Suprapubic skin (tissue), 4 donors: ENCODE measurements at places on chromosomes 13 and 19.
A peak's percentile ranks its signal among the peaks of the same experiment; 100 is the strongest.

DNA sequence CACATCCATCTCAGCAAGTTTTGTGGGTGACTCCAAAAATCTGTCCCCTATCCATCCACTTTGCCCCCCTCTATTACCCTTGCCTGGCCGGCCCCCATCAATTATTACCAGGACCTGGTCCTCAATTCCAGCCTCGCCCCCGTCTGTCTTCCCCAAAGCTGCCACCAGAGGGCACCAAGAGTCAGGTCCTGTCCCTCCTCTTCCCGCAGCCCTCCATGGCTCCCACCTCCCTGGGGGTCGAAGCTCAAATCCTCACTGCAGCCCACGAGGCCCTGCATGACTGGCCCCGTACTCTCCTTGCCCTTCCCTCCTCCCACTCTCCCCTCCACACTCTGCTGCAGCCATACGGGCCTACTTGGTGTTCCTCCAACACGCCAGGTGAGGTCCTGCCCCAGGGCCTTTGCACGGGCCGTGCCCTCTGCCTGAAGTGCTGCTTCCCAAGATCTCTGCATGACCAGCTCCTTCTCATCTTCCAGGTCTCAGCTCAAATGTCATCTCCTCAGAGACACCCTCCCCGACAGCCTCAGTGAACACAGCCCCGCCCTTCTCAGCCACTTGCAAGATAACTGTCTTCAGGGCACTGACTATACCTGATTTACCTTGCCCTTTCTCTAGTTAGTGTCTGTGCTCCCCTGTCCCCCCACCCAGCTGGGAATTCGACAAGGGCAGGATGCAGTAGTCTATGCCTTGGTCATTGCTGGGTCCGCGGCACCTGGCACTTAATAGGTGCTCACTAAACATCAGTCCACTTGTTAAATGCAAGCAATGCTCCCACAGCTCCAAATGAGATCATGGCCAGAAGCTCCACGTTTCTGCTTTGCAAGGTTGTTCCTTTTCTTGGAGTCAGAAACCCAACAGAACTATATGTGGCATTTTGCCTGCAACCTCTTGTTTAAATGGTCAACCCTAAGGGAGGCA is 16.8 kb upstream of the SEMA6B start:
- no peak for DNase-seq

DNA sequence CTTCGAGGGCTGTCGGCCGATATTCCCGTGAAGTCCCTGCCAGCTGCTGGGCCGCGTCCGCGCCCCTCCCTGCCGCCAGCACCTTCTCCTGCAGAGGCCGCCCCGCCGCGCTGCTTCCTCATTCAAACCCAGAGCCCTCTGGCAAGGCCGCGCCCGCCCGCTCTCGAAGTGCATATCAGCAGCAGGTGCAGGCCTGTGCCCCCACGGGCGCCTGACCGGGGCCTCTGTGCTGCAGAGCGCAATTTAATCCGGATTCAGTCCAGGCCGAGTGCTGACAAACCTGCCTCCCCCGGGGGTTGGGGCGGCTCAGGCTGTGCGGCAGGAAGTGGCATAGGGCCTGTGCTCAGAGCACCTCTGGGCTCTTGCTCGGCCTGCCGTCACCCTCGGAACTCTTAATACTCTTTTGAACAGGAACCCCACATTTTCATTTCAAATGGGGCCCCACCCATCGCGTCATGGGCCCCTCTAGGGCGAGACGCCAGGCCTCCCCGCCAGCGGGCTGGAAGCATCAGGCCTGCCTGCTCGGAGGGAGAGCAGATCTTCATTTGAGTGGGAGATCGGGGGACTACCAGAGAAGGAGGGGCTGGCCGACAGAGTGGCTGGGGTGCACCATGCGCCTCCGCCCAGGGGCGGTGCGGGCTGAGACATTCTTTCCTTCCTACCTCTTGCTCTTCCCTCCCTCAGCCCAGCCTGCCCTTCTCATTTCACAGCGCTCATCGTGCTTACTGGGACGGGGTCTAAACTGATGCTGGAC is 125.7 kb downstream of the TNFRSF19 start:
- no peak for DNase-seq

- DNase-seq, result no peak
Observed at GRCh38 chr13:26664876-26665275, 95.7 kb downstream of the GPR12 start.

GRCh38 chr13:51557875-51558612 is 26.2 kb upstream of the WDFY2 start:
- DNase-seq, result no peak

- no peak for DNase-seq
Observed at GRCh38 chr13:96223231-96223630, 133.3 kb downstream of the HS6ST3 start.

GRCh38 chr13:81872581-81872980 is 1531.7 kb upstream of the SPRY2 start:
- DNase-seq, result no peak

- no peak for DNase-seq
Observed at GRCh38 chr19:14494910-14495671, 836 bp downstream of the GIPC1 start.

DNA sequence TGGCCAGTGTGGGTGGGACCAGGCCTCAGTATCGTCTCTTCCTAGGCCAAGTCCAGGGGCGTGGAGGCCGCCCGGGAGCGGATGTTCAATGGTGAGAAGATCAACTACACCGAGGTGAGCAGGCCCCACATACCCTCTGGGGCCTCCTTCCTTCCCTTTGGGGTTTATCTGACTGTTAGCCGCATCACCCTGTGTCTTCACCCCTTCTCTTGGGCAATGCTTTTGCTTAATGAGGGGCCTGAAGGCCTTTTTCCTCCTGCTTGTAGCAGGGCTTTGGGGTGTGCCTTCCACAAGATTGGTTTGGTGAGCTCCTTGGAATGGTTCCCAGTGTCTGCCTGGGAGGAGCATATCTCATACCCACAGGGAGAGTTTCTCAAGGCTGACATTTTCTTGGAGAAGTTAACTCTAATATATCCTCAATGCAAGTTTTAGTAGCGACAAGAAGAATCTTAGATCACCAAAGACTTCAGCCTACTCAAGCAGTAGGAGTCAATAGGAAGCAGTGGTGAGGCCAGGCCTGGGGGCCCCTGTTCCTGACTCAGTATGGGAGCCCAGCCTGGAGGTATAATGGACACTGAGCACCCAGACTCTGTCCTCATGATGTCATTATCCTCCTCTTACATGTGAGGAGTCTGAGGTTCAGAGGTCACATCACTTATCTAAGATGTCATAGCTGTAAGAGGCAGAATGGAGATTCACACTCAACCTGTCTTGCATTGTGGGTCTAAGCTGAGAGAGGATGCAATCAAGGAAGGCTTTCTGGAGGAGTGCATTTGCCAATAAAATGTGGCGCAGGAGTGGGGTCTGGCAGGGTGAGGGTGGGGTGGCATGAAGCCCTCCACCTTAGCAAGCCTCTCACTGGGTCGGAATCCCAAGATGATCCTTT is 2.0 kb downstream of the GPI start:
- DNase-seq, result no peak

GRCh38 chr19:13171146-13171545 is 20.9 kb downstream of the IER2 start:
- DNase-seq, result no peak

- no peak for DNase-seq
Observed at GRCh38 chr19:4525563-4526002, 7.3 kb upstream of the PLIN4 start.

DNA sequence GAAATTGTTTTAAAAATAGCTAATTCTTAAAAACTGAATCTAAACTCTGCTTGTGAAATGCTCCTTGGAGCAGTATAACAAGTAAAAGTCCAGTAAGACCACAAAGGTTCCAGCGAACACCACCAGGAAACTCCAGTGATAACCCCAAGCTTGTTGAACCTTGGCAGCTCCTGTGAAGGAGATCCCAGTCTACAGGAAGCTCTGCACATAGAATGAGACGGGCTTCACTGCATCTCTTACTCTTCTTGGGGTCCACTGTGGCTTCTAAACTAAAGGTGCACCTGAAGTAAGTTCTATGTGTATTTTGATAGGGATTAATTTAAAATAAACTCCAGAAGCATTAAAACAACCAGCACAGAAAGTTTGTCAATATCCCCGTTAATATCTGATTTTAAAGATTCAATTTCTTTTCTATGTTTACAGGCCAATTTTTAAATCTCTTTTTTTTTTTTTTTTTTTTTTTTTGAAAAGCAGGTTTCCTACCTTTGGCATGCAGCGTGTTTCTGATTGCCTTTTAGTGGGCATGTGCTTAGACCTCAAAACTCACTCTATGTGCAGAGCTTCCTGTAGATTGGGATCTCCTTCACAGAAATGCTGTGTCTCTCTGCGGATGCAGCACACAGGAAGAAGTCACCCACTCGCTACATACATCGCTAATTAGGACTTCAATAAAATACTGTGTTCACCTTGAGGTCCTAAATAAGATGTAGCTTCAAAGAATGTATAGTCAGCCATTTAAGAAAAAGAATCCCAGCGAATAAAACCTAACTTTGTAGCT is 508.5 kb downstream of the KLF12 start:
- DNase-seq, result no peak

DNA sequence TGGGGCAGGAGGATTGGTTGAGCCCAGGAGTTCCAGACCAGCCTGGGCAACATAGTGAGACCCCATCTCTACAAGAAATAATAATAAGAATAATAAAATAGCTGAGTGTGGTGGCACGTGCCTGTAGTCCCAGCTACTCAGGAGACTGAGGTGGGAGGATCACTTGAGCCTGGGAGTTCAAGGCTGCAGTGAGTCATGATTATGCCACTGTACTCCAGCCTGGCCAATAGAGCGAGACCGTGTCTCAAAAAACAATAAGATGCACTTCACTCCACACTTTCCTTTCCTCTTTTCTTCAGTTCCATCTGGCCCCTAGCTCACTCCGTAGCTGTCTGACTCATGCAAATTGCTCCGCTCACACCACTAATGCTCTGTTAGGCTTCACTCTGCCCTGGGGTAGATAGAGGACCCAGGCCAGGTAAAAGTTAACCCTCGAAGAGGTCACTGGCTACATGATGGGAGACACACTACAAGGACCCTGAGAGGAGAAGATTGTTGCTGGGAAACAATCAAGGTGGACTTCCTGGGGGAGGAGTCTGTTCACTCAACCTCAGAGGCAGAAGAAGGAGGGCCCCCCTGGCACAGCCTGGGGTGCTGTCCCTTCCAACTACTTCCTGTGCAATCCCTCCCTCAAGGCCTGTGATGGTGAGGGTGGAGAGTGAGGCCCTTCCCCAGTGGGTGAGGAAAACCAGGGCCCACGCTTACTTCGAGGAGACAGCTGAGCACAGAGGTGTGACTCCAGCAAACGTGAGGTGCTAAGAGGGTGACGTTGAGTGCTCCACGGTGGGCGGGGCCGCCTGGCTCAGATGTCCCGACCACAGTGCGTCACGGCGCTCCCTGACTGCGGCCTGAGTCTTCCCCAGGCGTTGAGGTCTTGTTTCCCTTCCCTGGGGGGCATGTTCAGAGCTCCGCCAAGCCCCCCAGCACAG is 8.8 kb upstream of the TNFSF9 start:
- no peak for DNase-seq

DNA sequence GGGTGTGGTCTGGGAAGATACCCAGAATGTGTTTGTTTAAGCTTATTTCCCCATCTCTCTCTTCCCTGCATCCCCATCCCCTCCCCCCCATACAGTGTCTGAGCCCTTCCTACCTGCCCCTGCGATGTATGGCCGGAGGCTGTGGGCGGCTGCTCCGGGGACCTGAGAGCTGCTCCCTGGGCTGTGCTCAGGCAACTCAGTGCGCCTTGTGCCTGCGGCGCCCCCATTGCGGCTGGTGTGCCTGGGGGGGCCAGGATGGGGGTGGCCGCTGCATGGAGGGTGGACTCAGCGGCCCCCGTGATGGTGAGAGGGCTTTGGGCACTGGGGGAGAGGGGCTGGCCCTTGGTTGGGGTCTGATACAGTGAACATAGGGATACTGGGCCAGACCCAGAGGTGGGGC is 21.7 kb downstream of the CNFN start:
- DNase-seq, result no peak

DNA sequence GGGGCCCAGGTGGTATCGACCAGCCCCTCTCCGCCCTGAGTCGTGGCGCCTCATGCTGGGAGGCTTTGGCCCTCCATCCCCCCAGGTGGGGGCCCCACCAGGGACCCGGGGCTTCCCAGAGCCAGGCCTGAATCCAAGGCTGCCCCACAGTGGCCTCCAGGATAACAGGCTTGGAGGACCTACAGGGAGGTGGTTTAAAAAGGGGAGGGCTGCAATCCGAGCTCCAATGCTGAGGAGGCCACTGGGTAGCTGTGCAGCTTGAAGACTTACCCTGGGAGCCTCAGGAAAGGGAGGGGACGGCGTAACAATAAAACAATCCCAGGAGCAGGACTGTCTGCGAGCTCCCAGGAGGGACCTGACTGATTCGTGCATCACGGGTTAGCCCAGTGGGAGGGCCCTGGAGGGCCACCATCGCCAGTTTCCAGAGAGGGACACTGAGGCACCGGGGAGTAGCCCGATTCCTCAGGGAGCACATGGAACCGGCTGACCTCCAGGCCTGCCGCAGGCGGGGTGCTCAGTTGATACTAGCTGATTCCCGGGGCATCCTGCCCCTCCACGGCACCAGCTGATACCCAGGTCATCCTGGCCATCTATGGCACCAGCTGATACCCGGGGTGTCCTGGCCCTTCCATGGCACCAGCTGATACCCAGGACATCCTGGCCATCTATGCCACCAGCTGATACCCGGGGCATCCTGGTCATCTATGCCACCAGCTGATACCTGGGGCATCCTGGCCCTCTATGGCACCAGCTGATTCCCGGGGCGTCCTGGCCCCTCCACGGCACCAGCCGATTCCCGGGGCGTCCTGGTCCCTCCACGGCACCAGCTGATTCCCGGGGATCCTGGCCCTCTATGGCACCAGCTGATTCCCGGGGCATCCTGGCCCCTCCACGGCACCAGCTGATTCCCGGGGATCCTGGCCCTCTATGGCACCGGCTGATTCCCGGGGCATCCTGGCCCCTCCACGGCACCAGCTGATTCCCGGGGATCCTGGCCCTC is 3.7 kb upstream of the C2CD4C start:
- peak; percentile 55 for DNase-seq

GRCh38 chr13:50909605-50910484 is at the start of gene RNASEH2B:
TSS of gene RNASEH2B (plus strand) at chr13:50909791. CDS start at chr13:50910077, 286 bp downstream.
- peak; percentile 82 for DNase-seq

DNA sequence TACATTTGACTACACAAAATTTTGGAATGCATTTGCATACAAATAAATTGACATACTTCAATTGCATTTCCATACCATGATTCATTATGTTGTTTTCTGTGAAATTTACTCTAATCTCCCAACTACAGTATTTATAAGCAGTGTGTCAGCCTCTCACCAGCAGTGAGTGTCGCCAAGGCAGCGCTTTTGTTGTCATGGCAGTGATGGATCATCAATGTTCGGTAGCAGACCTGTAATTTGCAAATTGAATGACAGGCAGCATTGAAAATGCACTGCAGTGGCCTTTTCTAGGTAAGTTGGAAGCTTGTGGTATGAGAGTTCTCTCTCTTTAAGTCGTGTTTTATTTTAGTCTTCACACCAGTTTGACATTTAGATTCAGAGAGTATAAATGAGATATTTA is 534.1 kb downstream of the PCDH17 start:
- DNase-seq, result no peak

- DNase-seq, result no peak
Observed at GRCh38 chr13:57675526-57675925, 44.0 kb downstream of the PCDH17 start.

GRCh38 chr19:17842663-17843291 is 5.0 kb downstream of the JAK3 start:
- no peak for DNase-seq

- no peak for DNase-seq
Observed at GRCh38 chr13:32246468-32246867, 68.7 kb downstream of the ZAR1L start.
